ENCODE measurements at places on chromosomes 11 and 22.

GRCh38 chr11:126059238-126059781 is 3.4 kb downstream of the CDON start:
- H3K36me3 ChIP-seq, result no peaks in the 10 kb centered on the region
- peaks cover 6% of the 10 kb centered on the region for H3K4me1 ChIP-seq
- peaks cover 51% of the 10 kb centered on the region for H3K27me3 ChIP-seq
- no peak for DNase-seq
- H3K4me3 ChIP-seq, result no peak overlapping the region

- peaks cover 2% of the 10 kb centered on the region for H3K27me3 ChIP-seq
- H3K4me3 ChIP-seq, result no peak overlapping the region
- peaks cover 3% of the 10 kb centered on the region for H3K4me1 ChIP-seq
- no peaks in the 10 kb centered on the region for H3K36me3 ChIP-seq
- no peak overlapping the region for H3K27ac ChIP-seq
Measured at GRCh38 chr11:72773291-72773690, 20.6 kb downstream of the STARD10 start.

DNA sequence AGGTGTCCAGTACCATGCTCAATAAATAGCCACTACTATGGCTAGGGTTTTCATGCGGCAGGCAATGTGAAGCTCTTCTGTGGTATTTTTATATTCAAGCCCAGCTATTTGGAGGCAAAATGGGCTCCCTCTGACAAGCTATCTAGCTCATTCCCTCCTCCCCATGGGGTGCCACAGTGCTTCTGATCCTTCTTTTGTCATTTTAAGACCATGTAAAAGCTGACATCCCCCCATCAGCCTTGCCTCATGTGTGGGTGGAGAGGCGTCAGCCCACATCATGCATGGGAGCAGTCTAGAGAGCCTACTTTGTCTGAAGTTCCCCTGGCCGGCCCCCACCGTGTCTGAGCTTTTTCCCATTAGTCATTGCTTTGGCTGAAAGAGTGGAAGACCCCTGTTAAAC is 59.8 kb downstream of the NAV2 start:
- no peak overlapping the region for H3K4me3 ChIP-seq
- no peak overlapping the region for H3K27ac ChIP-seq
- H3K27me3 ChIP-seq, result peaks cover 32% of the 10 kb centered on the region

DNA sequence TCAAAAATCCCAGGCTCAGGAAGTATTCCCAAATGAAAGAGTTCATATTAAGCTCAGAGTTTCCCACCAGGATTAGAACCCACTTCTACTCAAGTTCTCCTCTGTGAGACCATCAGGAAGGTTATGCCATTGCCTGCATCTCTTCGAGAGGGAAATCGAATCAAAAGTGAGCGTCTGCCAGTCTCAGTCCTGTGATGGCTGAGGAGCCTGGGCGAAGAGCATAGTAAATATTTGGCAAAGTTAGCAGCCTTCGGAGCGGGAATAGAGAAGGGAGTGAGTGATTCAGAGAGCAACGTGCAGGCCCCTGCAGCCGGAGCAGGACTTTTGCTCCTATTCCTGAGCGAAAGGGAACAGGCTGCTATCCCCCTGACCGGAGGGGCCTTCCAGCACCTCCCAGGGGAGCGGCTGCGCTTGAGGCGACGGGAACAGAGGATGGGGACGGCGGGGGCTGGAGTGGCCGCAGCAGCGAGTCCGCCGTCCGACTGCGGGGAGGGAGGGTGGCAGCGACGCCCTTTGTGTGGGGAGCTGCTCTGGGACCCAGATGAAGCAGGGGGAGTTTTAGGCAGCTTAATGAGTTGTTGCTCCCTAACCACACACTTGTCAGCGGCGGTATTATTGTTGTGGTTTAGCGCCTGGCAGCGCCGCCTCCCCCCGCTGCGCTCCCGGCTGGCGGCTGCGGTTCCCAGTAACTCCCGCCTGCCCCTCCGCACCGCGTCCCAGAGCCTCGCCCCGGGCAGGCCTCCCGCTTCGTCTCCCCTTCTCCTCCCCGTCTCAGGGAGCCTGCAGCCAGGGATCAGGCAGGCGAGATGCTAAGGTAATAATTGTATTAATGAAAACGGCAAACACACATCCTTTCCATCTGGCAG is 21.7 kb upstream of the NRGN start:
- peaks cover 6% of the 10 kb centered on the region for H3K4me1 ChIP-seq
- H3K36me3 ChIP-seq, result peaks cover 2% of the 10 kb centered on the region
- no peak overlapping the region for H3K27ac ChIP-seq
- H3K4me3 ChIP-seq, result peak overlapping the region; percentile 73

DNA sequence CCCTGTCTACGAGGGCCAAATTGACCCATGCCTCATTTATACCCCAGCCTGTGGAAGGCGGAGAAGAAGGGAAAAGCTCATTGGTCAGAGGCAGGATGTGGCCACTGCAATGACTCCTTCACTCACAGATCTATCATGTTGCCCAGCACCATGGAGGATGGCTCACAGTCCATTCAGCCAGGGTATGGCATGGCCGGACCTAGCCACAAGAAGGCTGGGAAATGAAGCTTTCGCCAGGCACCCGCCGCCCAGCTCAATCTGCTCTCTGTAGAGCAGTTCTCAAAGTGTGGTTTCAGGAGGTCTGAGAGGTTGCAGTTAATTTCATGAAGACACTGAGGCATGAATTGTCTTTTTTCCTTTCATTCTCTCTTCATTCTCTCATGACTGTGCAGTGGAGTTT is 40.6 kb upstream of the LINC01488 start:
- H3K36me3 ChIP-seq, result no peaks in the 10 kb centered on the region
- no peaks in the 10 kb centered on the region for H3K27me3 ChIP-seq
